ENCODE measurements at places on chromosomes 7 and 10.
A peak's percentile ranks its signal among the peaks of the same experiment; 100 is the strongest.

DNA sequence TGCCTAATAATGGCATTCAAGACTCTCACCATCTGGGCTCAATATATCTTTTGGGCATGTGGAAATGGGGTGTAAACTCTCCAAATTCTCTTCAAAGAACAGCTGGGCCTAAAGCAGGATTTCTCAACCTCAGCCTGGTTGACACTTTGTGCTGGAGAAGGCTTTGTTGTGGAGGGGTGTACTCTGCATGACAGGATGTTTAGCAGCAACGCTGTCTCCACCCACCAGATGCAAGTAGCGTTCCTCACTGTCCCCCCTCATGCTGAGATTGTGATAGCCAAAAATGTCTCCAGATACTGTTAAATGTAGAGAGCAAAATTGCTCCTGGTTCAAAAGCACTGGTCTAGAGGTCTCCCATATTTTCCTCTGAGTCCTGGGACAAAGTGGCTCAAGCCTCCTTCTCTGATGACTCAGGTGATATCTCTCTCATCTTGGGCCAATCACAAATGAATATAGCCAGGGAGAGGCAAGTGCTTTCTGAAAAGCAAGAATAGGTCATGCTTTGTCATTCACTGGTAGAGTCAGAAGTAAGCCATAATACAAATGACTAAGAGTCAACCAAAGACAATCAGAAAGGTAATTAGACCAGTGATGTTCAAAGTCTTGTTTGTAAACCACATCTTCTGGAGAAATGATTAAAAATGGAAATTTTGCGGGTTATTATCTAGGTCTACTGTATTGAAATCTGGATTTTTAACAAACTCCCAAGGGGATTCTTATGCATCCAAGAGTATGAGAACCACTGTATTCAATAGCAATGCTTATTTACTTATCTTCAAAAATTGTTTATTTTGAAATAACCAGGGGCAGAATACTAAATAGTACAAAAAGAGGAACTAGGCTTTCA, 330.8 kb downstream of the PTEN start:
- DNase-seq, result no peak

DNA sequence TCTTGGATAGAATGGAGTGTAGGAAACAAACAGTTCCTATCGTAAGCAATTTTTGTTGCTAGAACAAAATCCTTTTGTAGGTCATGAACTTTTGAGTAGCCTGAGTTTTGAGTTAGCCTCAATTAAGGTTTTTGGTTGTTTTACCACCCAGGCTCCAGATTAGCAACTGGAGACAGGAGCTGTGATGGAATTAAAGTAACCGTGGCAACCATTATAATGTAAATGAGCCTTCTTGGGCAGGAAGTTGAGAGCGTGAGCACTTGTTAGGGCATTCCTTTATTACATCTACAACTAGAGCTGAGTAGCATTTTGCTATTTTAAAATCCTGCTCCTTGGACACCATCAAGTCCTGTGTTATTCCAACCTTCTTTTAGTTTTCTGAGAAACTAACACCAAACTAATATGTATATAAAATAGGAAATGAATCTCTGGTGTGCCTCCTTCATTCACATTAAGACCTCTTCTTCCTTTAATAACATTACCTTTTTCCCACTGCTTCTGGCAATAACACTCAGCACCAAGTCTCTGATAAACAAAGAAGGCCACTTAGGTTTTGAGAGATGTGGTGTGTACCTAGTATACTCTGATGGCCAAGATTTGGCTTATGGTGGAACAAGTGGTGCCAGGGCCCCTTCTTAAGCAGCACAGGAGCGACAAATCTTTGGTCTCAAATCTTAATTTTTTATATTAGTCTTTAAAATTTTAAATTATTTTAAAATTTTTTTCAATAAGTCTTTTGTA, 34.0 kb downstream of the AHCYL2 start:
- DNase-seq, result no peak

- no peak for DNase-seq
Observed at GRCh38 chr7:134701272-134701671, 54.6 kb downstream of the BPGM start.

DNA sequence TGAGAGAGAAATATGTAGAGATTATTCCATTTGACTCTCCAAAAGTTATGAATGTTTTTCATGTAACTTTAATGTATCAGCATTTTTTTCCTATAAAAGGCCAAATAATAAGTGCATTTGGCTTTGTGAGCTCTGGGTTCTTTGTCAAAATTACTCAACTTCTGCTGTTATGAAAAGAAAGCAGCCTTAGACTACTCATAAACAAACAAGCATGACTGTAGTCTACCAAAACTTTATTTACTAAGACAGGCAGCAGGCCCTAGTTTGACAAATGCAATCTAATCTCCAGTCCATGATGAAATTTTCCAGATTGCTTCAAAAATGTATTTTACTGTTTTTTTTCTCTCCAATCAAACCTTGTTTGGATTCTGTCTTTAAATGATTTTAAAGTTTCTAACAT, 46.3 kb downstream of the MRPL32 start:
- DNase-seq, result no peak

DNA sequence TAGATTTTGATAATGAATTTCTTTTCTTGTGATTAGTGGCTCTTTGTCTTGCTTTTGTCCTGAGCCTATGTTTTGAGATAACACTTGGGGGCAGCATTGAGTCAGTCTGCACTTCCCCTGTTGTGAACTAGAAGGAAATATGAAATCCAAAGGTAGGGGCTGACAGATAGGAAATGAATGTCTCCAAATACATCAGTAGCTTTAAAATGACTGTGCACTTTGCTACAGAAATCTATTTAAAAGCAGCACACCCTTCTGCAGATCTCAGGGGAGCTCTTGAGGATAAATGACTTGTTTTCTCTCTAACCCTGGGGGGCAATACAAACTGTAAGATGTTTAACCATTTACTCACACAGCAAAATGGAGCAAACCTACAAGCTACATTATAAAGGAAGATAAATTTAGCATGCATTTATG, 176.0 kb upstream of the MYO3A start:
- DNase-seq, result peak; percentile 38

- peak; percentile 65 for DNase-seq
Observed at GRCh38 chr10:88232029-88232895, 350.9 kb downstream of the RNLS start.

DNA sequence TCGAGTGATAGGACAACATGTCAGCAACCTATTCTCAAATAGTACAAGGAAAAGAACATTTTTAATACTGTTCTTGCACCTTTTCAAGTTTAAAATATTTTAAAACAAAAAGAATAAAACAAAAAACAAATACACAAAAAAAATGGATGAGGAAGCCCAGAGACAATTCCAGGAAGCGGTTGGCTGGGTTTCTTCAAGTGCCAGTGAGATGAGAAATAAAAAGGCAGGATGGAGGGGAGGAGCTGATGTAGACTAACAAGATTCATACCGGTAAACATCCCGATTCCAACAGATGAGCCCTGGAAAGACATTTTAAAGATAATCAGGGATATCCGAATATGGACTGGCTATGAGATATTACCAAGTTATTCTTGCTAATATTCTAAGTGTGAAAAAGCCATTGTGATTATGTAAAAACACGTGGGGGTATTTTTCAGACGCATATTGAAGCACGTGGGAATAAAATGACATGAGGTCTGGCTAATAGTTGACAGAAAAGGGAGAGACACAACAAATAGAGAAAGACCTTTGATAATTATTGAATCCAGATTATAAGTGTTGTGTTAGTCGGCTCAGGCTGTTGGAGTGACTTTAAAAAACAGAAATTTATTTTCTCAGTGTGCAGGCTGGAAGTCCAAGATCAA, 101.3 kb upstream of the LRRC4 start:
- no peak for DNase-seq

GRCh38 chr10:70838270-70838805, 22.6 kb downstream of the SGPL1 start:
- no peak for DNase-seq

DNA sequence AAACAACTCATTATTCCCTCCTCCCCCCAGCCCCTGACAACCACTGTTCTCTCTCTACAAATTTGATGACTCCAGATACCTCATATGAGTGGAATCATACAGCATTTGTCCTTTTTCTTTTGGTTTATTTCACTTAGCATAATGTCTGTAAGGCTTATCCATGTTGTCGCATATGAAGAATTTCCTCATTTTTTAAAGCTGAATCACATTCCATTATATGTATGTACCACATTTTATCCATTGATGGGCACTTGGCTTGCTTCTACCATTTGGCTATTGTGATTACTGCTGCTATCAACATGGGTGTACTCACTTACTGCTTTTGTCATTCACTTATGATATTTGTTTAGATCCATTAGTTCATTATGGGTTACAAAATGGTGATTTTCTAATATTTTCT, 112.8 kb downstream of the BUB3 start:
- DNase-seq, result peak; percentile 29

DNA sequence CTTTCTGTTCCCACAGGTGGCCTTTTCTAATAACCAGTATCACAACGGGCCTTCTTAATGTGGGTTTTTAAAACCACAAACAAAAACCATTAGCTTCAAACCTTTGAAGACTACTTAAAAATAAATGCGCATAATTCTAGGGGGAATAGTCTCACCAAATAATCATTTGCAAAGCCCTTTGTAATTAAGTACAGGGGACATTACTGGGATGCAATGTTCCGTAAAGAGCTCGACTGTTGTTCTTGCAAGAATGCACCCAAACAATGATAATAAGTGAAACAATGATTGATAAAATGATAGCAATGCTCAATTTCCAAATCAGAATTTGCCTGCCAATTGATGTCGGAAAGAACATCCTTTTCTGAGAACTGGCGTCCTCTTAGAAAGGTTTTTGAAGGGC, 589.1 kb upstream of the ADARB2 start:
- DNase-seq, result no peak

GRCh38 chr10:70898687-70899086, 10.3 kb upstream of the PCBD1 start:
- peak; percentile 24 for DNase-seq

- no peak for DNase-seq
Observed at GRCh38 chr7:102416406-102416805, 17.0 kb upstream of the ORAI2 start.

DNA sequence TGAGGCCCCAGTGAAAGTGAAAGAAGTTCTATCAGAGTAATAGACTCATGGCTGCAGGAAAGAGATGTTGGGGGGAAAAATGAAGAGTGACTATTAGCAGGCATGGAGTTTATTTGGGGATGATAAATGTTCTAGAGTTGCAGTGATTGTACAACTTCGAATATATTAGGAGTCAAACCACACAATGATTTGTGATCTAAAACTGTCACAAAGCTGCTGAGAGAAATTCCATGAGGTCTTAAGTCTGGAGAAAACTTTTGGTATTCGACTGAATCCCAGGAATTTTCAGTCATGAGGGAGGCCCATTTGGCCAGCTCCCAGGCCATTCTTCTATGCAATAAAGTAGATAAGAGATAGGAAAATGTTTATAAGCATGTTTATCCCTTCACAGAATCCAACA, 55.9 kb upstream of the UNC5B start:
- DNase-seq, result peak; percentile 7

DNA sequence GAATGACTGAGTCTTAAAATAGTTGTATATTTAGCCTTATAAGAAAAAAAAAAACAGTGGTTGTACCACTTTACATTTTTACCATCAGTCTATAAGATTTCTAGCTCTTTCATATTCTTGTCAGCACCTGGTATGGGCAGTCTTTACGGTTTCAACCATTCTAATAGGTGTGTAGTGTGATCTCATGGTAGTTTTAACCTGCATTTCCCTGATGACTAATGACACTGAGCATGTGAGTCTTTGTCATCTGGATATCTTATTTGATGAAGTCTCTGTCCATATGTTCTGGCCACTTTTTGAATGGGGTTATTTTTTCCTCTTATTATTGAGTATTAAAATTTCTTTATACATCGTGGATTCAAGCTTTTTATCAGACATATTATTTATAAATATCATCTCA, 365.3 kb upstream of the IGFBP3 start:
- no peak for DNase-seq

DNA sequence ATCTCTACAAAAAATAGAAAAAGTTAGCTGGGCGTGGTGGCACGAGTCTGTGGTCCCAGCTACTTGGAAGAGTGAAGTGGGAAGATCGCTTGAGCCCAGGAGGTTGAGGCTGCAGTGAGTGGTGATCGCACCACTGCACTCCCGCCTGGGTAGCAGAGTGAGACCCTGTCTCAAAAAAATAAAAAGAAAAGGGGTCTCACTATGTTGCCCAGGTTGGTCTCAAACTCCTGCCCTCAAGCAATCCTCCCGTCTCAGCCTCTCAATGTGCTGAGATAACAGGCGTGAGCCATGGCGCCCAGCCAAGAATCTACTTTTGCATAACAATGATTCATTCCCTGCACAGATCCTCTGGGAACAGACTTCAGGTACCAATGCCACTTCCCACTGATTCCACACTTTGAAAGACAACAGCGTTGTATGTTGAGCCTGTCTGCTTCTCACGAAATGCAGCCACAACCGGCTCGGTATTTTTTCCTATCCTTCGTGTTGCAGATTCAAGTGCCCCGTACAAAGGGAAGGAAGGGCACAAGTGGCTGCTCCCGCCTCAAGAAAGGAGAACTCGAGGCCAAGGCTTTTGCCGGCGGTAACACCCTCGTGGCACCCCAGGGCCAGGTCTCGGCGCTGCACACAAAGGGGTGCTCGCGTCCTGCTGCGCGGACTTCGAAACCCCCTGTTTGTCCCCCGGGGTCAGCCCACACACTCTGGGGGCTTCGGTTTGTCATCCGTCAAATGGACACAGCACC, 745 bp downstream of the DAGLB start:
- DNase-seq, result peak; percentile 97

GRCh38 chr7:91431601-91432000, 167.4 kb downstream of the FZD1 start:
- no peak for DNase-seq

DNA sequence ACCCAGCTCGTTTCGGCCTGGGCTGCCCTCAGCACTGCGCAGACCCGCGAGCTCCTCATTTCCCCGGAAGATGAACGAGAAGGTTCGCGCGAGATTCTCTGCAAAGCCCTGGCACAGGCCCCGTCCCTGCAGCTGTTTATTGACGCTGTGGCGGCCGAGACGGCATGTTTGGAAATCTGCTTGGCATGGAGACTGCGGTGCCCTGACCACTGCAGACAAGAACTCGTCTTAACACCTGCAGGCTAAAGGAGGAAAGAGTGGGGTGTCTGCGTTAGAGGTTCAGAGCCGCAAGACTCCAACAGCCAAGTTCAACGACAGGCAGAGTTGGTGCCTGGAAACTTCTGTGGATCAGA, 125.6 kb downstream of the DNAJB6 start:
- no peak for DNase-seq

GRCh38 chr7:115603416-115603815, 427.1 kb downstream of the TFEC start:
- DNase-seq, result no peak

GRCh38 chr10:104327745-104328645, 10.3 kb downstream of the ITPRIP start:
- no peak for DNase-seq

DNA sequence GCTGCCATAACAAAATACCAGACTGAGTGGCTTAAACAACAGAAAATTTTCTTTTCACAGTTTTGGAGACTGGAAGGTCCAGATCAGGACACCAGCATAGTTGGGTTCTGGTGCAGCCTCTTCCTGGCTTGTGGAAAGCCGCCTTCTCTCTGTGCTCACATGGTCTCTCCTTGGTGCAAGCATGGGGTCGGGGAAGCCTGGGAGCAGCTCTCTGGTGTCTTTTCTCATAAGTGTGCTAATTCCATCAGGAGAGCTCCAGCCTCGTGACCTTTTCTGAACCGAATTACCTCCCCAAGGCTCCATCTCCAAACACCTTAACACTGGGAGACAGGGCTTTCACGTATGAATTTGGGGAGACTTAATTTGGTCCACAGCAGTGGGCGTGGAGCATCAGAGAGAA, 4.8 kb upstream of the GTPBP4 start:
- no peak for DNase-seq

- no peak for DNase-seq
Observed at GRCh38 chr10:119550827-119551226, 8.3 kb upstream of the RGS10 start.

- DNase-seq, result peak; percentile 69
Observed at GRCh38 chr10:34696423-34696822, 118.7 kb downstream of the PARD3 start.
